ENCODE measurements at places on chromosomes 6 and 20.

DNA sequence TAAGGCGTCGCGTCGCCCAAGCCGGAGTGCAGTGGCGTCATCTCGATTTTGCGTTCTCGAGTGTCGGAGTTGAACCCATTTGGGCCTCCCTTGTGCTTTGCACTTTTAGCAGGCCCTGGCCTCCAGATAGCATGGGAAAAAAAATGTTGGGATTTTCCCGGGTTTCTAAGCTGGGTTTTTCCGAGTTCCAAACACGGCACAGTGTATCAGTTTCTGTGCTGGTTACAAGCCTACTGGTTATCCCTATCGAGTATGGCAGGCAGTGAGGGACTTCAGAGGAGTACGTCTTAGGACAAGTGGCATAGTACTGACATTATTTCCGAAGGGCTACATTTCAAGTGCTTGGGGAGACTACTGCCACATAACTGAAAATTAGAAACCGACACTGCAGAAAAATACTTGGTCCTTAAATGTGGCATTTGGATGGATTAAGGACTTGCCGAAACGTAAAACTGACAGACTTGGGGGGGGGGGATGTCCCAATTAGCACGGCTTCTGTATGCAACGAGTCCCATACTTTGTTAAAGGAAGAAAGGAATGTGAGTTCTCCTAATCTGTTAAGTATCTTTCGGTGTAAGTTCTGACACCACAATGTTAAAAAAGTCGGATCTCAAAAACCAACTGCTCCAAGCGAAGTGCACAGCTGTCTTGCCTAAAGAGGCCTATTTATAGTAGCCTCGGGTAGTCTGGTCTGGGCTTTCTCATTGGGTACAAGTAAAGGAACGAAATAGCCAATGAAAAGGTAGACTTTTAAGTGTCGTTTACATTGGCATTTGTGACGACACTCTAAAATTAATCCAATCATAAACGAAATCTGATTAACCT is 70.2 kb downstream of the HFE start:
- DNase-seq, result peak; percentile 100

DNA sequence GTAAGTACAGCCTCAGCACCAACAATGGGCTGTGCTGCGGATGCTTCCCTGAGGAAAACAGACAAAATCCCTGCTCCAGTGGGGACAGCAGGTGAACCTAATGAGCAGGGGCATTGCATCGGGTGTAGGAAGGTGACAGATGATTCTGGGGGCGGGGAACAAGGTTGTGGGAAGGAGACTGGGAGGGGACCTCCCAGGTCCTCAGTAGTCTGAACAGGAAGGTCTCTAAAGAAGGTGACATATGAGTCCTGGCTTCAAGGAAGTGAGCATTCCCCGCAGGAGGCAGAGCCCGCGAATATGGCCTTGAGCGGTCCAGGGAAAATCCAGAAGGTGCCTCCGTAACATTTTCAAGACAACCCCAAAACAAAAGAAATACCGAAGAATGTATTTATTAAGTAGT is 19.4 kb downstream of the ULBP1 start:
- DNase-seq, result no peak

DNA sequence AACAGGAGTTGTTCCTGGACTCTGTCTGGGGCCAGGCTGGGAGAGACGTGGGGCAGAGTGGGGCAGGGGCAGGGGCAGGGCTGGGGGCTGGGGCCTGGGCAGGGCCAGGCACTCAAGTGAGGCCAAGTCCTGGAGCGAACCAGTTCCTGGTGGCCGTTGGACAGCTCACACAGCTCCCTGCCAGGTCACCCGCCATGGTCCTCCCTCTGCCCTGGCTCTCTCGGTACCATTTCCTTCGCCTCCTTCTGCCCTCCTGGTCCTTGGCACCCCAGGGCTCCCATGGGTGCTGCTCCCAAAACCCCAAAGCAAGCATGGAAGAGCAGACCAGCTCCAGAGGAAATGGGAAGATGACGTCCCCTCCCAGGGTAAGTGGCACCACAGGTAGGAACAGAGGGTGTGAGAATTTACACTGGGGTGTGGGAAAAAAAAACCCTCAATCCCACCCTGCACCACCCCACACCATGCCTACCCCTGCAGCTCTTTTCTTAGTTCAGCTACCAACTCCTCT is at the start of gene MCCD1:
TSS of gene MCCD1 (plus strand) at position 142 of the 508 bp plus-strand sequence. CDS start at position 195, 53 bp downstream.
- no peak for DNase-seq

DNA sequence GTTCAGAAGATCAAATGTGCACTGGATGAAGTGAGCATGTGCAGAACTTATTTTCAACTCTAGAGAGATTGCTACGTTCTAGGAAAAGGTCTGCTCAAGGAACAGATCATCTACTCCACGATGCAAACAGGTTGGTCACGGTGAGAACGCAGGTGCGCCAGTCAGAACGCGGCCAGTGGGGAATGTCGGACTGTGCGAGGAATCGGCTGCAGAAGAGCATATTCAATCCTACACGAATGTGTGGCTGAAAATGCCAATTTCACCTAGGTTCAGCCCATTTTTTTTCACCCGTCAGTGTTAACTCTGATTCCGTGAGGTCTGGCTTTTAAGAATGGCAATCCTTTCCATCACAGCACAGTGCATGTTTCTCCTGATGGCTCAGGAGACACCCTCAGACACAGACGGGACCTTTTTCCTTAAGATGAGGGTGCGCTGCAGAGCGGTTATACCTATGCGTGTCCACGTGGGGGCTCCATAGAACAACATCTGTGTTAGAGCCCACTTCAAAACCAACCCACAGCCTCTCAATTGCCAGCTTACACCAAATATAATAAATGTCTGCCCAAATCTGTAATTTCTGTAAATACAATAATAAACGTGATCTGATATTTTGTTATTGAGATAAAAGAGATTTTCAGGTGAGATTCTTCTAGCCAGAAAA is 250.4 kb downstream of the FOXA2 start:
- DNase-seq, result peak; percentile 65

- DNase-seq, result no peak
These were observed 147.0 kb upstream of the SAMD5 start for GRCh38 chr6:147361311-147361981.

DNA sequence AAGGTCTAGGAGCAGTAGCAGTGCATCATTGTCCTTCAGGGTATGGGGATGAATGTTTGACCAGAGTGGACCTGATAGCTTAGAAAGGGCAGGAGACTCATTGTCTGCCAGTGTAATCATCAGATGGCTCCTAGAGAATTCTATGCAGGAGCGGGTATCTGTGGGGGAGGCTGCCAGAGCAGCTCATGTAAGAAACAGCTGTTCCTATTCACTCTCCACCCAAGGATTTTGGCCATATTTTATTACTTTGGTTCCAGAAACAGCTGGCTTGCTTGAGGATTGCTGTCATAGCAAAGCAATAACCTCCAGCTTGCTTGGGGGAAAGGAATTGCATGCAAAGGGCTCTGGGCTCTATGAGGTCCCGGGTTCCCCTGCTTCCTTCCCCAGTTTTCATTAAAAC is 44.1 kb downstream of the RALY start:
- DNase-seq, result no peak
